Stimulated activated CD4-positive, alpha-beta T cell treated with anti-CD3 and anti-CD28 coated beads, Interleukin-2, amount 100 ng/mL, for 24 hours (primary cell): ENCODE measurements at places on chromosomes 2 and 18.

DNA sequence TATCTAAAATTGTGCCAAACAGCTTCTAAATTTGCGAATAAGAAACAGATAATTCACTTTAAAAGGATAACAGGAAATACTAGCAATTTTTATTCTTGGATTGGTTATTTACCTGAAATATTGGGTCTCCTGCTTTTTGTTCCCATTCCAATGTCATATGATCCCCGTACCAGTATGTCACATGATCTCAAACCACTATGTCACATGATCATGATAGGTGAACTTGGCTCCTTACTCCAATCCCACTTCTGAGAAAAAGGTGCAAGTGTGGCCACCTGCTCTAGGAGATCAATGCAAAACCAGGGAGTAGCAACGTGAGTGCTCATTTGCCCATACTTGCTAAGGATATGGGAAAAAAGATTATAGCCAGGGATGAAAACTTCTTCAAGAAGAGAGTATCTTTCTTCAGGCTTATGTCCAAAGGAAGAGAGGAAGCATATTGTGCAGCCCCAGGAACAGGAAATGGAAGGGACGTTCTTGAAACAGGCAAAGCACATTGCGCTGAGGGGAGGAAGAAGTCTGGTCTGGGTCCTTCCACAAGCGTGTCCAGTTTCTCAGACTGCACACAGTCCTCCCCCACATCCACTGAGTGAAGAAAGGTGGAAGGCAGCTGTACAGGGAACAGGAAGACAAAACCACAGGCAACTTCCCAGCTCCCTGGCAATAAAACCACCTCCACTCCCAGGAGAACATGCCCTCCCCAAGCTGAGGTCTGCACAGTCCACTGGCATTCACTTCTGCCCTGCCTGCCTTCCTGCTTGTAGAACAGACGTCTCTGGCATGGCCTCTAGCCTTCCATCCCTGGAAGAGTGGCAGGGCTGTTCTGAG is at the start of gene LYG2:
TSS of gene LYG2 (minus strand) at position 176 of the 828 bp plus-strand sequence. CDS start 1,406 bp downstream, outside the sequence.
- DNase-seq = no peak

- DNase-seq = no peak
Observed at GRCh38 chr2:35220461-35220860, 1135.1 kb upstream of the CRIM1 start.

DNA sequence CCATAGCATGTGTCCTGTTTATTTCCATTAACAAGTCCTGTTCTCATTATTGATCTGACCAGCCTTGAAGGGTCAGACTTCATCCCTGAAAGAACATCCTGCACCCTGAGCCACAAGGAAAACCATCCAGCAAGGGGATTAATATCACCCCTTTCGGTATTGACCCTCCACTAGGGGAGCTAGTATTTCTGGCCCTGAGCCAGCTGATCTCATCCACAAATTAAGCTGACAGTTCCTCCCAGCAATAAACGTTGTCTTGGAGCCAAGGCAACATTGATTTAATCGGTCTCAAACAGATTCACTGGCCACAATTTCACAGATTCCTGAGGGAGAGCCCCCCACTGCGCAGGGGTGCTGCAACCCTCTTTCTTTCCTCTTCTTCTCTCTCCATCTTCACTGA is 353.1 kb upstream of the FANCL start:
- DNase-seq = no peak

GRCh38 chr2:219344751-219345430 is 12.3 kb upstream of the RESP18 start:
- no peak for DNase-seq

- no peak for DNase-seq
Observed at GRCh38 chr2:104321796-104322349, 532.0 kb upstream of the POU3F3 start.

DNA sequence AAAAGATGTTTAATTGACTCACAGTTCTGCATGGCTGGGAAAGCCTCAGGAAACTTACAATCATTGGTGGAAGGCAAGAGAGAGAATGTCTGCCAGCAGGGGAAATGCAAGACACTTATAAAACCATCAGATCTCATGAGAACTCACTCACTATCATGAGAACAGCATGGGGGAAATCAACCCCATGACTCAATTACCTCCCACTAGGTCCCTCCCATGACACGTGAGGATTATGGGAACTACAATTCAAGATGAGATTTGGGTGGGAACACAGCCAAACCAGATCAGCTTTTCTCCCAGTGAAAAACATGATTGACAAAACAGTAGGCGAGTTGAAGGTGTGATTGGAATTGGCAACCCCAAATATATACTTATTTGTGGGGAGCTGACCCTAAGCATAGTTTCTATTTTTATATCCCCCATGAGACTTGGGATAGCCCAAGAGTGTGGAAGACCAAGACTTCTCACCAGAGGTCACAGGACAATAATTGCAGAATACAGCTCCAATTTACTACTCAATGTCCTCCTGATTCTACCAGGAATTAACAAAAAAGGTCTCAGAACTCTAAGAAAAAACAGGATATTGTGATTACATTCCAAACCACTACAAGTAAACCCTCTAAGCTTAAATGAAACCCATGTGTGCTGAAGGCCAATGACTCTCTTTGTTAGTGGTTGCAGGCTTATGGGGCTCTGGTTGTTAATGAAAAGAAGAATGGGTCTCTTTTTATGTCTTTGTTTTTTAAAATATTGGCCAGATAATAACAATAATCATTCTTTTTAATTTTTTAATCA is 96.1 kb upstream of the PIK3C3 start:
- no peak for DNase-seq

- peak; percentile 42 for DNase-seq
Observed at GRCh38 chr2:55616551-55617174, 759 bp downstream of the PPP4R3B start.

GRCh38 chr2:7377916-7378569 is 460.8 kb downstream of the RNF144A start:
- DNase-seq = no peak

GRCh38 chr2:56952871-56953270 is 769.1 kb downstream of the CCDC85A start:
- DNase-seq = no peak

- DNase-seq = no peak
Observed at GRCh38 chr18:59359576-59359952, 499 bp upstream of the LMAN1 start.

GRCh38 chr2:160575368-160575767 is 81.8 kb upstream of the RBMS1 start:
- DNase-seq = no peak

DNA sequence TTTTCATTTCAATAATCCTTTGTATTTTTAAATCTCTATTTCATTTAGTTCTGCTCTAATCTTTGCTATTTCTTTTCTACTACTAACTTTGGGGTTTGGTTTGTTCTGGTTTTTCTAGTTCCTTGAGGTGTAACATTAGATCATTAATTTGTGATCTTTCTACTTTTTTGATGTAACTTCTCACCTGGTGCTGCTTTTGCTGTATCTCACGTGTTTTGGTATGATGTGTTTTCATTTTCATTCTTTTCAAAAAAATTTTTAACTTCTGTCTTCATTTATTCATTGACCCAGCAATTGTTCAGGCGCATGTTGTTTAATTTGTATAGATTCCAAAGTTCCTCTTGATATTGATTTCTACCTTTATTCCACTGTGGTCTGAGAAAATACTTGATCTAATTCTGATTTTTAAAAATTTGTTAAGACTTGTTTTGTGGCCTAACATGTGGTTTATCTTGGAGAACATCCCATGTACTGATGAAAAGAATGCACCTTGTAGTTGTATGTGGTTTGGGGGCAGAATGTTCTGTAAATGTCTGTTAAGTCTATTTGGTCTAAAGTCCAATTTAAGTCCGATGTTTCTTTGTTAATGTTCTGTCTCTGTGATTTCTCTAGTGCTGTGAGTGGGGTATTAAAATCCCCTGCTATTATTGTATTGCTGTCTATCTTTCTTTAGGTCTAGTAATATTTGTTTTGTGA is 17.3 kb upstream of the MALT1 start:
- DNase-seq = no peak

GRCh38 chr2:20219763-20220380 is 5.1 kb downstream of the SDC1 start:
- DNase-seq = no peak

DNA sequence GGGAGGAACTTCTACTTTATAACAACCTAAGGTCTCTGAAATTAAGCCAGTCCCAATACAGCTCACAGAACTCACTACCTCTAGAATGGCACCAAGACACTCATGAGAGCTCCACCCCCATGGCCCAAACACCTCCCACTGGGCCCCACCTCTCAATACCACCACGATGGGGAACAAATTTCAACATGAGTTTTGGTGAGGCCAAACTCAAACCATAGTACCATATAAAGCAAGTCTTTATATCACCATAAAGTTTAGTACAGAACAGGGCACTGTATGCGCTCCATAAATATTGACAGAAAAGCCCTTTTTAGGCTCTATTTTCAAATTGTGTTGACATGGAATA is 3.3 kb downstream of the AFG3L2 start:
- DNase-seq = no peak

DNA sequence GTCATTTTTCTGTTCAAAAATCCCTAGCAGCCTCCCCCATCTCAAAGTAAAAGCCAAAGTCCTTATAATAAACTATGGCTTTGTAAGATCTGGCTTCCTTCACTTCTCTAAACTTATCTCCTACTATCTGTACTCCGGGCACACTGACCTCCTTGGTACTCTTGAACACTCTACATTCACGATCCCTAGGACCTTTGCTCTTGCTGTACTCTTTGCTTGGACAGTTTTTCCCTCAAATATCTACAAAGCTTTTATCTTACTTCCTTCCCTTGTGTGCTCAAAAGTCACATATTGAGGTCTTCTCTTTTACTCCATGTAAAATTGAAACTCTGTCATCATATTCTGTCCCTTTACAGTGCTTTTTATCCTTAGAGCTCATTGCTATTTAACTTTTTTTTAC is 616.6 kb downstream of the IRS1 start:
- DNase-seq = no peak

DNA sequence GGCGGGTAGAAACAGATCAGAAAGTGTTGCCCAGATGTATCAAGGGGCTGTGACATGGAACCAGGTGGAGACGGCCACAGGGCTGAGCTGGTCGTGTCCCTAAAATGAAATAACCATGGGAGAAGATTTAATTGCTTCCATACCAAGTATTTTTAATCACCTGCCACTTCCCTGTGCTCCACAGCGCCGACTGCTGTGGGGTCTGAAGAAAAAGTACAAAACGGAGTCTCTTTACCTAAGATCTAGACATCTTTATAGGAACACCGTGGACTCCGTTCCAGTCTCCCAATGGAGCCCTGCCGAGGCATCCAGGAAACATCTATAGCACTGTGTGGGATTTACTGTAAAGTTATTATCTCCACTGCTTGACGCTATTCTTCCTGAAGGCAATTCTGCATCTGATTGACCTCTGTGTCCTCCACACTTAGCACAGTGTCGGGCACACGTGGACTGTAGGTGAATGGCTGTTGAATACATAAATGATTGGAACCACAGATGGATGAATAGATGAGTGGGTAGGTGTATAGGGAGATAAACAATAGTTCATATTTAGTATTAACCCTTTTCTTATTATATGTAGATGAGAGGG is 21.6 kb upstream of the GYPC start:
- peak; percentile 25 for DNase-seq

- no peak for DNase-seq
Observed at GRCh38 chr18:51012441-51012840, 17.6 kb upstream of the SMAD4 start.
